ENCODE measurements at places on chromosomes 4 and X.

GRCh38 chr4:140163029-140163810 is 9.2 kb upstream of the MAML3 start:
- DNase-seq: no peak

GRCh38 chr4:176274441-176274840 is 5.4 kb upstream of the ASB5 start:
- no peak for DNase-seq

- DNase-seq: no peak
Observed at GRCh38 chrX:6446582-6446981, 88.3 kb downstream of the VCX3A start.

DNA sequence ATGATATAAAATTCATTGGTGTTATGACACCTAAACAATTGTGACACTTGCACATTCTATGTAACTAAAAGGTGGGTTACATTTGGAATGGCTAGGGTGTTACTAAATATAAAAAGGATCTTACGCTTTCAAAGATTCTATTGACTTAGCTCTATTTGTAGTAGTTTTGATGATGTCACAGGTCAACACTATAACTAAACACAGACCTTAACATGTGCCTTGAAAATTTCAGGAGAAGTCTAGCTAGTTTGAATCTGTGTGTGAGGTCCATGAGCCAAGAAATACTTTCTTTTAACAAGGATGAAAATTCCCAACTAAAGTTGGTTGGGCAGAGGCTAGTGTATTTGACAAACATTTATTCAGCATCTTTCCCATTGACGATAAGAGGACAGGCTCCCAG is 298.0 kb downstream of the GPAT3 start:
- DNase-seq: no peak

GRCh38 chrX:41779941-41780340 is 56.0 kb downstream of the GPR82 start:
- no peak for DNase-seq

DNA sequence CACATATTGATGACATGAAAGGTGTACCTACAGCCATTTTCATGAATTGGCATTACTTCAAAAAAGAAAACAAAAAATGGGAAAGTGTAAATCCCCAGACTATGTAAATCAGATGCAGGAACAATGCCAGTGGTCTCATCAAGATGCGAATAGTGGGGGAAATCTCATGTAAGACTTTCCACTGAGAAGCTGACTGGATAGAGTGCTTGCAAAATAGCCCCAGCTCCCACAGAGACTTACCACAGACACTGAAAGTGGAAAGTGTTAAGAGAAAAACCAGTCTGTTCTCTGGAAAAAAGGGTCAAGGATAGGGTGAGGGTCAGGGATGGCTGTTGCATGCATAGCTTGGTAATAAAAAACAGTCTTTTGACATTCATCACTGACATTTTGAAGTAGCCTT is 73.2 kb upstream of the ARMCX2 start:
- no peak for DNase-seq

- no peak for DNase-seq
Observed at GRCh38 chr4:139624441-139625092, 41.1 kb upstream of the MGST2 start.

DNA sequence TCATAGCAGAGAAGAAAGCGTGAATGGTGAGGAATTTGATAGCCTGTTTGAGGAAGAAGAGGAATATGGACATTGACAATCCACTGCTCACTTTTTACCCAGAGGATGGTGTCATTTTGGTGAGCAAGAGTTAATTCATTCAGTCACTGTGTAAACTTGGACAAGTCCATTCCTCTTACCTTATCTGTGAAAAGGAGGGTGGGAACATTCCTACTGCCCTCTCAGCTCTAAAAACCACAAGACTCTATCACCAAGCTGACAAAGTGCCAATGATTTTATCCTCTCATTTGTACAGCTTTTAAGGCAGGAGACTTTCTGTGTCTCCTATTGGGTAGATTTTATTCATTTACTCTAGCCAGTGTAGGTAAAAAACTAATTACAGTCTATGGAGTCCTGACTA is 103.8 kb downstream of the LUZP4 start:
- DNase-seq: no peak

GRCh38 chr4:76457885-76458284 is 22.9 kb downstream of the SHROOM3 start:
- DNase-seq: no peak

DNA sequence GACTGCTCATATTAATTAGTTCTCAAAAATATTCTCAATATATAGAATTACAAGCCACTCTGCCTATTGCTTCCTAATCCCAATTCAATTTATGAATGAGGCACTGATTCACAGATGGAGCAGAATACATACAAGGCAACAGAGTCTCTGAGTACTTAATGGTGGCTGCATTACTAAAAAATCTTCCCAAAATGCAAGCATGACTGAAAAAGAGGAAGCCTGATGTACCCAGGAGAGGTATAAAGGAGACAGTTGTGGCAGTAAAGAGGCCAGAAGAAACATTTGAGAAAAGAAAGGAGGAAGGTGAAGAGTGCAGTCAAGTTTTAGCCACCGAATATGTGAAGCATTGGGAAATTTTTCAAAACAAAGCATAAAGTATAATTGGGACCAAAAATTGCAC is 163.2 kb upstream of the INTU start:
- no peak for DNase-seq

GRCh38 chr4:135282676-135283075 is 1081.1 kb upstream of the PABPC4L start:
- no peak for DNase-seq

GRCh38 chrX:94058728-94059382 is 384.8 kb downstream of the FAM133A start:
- DNase-seq: peak; percentile 50

DNA sequence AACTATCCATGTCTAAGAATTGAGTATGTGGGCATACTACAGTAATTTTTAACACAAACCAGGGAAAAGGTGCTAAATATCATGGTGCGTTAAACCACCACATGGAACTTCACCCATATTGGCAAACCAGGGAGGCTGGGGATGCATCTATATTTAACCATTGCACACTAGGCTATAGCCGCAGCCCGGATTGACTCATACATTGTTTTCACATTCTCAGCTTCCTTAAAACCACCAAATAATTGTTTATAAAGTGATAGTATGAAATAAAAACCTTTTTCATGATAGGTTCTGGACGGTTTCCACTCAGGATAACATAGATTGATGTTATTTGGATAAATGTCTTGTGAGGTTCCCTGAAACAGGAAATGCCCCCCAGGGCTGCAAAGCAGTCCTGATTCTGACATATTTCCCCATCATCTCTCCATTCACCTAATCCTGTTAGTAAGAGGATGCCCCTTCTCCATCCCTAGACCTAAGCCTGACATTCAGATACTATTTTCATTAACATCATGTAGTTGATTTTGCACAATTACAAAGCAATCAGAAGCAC is 7.9 kb downstream of the COL25A1 start:
- DNase-seq: no peak

GRCh38 chrX:133307094-133307493 is 88.9 kb upstream of the TFDP3 start:
- DNase-seq: no peak

DNA sequence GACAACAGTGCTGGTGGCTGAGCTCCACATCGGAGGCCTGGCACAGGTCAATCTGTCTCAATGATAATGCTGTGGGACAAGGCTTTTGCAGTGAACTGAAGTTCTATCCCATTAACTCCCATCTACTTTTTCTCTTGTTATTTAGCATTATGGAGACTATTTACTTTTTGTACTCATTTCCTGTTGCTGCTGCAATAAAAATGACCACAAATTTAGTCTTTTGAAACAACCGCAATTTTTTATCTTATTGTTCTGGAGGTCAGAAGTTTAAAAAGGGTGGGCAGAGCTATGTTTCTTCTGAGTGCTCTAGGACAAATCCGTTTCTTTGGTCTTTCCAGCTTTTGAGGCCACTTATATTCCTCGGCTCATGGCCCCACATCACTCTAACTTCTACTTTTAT is 111.0 kb upstream of the PITX2 start:
- no peak for DNase-seq

DNA sequence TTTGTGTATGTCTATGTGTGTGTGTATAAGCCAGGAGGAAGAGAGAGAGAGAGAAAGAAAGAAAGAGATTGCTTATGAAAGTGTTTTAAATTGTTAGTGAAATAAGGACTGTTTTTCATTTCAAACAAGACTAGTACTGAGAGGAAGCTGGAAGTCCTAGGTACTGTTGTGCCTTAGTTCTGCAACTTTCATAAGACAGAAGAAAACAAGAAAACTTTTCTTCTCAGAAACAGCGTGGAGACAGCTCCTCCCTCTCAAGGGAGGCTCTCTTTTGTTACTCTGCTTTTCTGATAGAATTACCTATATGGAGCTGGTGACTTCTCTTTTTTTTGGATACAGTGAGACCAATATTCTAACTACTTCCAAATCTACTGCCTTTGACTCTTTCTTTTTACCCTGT is 62.5 kb downstream of the BANK1 start:
- no peak for DNase-seq

DNA sequence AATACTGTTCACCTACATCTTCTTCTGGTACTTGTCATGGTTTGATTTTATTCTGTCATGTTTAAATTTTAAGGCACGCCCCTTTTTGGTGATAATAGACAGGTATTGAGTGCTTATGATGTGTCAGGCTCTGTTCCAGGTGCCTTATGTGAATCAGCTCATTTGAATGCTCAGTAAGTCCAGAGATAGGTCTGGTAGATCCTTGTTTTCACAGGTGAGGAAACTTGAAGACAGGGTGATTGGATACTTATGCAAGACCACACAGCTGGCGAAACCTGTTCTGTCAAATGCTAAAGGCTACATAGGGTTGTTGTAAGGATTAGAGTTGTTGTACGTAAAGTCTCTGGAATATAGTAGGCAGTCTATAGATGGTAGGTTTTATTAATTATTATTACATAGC is 9.6 kb upstream of the SLC25A14 start:
- DNase-seq: no peak

DNA sequence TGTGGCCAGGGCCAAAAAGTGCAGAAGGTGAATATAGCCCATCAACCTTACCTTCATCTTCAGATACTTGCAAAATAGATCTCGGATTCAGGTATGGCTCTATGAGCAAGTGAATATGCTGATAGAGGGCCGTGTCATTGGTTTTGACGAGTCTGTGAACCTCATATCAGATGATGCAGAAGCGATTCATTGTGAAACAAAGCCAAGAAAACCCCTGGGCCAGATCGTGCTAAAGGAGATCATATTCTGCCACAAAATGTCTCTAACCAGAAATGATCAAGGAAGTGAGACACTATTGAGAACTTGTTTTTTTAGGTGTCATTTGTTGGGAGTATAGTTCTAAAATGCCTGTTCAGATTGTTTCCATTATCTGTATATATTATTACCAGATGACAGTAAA is 48.3 kb downstream of the PDK3 start:
- DNase-seq: no peak

GRCh38 chrX:68503836-68504636 is 5.2 kb downstream of the YIPF6 start:
- DNase-seq: no peak

DNA sequence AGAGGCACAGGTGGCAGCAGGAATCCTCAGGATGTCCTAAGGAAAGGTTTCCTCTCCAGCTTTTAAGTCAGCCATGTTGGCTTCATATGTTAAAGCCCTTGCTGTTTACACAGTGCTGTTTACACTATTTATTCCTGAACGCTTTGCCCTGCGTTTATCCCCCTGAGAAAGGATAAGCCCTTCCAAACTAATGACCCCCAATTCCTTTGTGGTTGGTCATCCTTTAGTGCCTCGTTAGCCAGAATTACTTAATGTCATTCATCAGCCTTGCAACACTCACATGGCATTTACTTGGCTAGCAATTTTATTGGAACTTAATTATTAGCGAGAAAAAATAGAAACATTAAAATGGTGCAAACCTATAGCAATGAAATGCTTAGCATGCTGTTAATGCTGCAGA is 23.8 kb downstream of the VCX2 start:
- no peak for DNase-seq

DNA sequence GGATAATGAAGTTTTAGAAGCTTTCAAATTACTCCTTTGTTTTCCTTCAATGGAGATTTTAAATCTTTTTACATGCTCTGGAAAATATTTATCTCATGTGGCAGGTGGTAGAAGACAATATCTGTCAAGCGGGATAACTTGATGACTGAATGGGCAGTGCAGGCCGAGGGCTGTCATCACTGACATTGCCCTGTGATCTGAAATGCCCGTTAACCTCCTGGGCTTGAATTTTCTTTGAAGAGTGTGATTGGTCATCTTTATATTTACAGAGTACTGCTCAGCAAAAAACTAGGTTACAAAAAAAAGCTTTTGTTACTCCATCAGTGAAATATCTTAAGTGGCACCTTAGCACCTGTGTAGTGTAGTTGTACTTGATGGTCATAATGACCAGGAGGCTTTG is 147.5 kb downstream of the GATB start:
- no peak for DNase-seq

DNA sequence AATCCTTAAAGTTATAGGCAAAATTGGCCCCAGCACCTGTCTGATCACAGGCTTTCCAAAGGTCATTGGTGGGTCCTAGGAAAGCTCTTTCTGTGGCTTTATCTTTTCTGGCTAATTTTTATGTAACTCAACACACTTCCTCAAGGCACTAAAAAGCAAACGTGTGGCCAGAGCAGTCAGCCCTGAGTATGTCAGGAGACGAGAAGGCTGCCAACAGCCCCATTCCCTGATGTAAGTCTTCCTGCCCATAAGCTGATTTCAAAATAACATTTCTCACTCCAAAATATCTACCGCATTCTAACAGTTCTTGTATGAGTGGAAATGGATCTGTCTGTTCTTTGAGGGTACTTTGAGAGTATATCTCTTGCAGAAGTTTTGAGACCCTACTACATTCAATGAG is 25.5 kb upstream of the FUNDC1 start:
- DNase-seq: no peak

DNA sequence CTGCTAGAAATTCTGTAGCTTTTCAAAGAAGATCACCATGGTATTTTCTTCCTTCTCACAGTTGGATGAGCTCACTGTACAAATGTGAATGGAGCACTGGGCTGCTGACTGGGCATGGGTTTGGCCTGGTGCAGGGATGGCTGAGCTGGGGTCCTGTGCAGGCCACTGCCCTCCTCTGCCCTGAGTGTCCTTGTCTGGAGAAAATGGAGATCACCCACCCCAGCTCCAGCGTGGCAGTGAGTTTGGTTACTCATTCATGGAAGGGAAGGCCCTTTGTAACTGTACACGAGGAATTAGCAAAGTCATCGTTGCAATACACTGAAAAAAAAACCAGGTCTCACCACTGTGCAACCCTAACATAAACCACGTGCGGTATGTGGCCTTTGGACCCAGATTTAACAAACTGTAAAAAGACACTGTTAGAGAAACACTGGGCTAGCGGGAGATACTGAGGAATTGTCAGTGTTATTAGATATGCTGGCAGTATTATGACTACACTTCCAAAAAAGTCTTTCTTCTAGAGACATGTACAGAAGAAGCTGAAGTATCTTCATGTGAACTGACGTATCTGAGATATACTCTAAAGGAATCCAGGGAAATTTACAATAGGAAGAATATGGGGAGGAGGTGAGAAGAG is 16.1 kb upstream of the TBC1D14 start:
- no peak for DNase-seq

- no peak for DNase-seq
Observed at GRCh38 chr4:70298051-70298450, 36.7 kb upstream of the CABS1 start.

- no peak for DNase-seq
Observed at GRCh38 chrX:77814210-77814609, 28.2 kb upstream of the ATRX start.

Data from NCI-H1105 (cell line).